ENCODE measurements at places on chromosomes 16 and 17.
A peak's percentile ranks its signal among the peaks of the same experiment; 100 is the strongest.

- DNase-seq: no peak
These were observed 173.1 kb downstream of the CEP112 start for GRCh38 chr17:66018786-66019185.

GRCh38 chr16:85710732-85711131, 22.0 kb upstream of the GINS2 start:
- DNase-seq: no peak

DNA sequence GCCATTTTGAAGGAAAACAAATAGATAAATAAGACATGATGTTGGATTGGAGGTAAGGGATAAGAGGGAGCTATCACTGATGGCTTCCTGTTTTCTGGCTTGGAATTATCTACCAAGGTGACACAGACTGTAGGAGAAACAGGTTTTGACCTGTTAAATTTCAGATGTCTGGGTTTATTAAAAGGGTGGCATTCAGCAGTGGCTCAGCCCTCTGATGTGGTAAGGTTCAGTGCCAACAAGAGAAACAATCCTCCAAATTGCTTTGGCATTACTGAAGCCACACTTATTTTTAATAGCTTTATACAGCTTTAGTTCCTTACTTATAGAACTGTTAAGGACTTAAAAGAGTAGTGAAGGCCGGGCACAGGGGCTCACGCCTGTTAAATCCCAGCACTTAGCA, 37.0 kb upstream of the AKAP1 start:
- DNase-seq: no peak

DNA sequence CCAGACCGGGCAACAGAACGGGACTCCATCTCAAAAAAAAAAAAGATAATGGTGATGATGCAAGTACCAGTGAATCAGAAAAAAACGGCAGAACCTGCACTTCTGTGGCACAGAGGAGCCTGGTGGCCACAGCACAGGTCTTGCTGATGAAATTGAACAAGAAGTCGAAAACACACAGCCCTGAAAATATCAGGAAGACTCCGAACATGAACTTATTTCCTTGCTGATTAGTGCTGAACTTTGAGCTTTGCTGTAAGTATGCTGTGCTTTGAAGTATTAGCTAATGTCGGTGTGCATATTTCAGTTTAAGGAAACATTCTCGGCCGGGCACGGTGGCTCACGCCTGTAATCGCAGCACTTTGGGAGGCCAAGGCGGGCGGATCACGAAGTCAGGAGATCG, 10.9 kb upstream of the MYO15B start:
- DNase-seq: no peak

GRCh38 chr17:29294580-29294900, 592 bp upstream of the NUFIP2 start:
- DNase-seq: no peak

- no peak for DNase-seq
These were observed 176.9 kb upstream of the FAM20A start for GRCh38 chr17:68777856-68778694.

DNA sequence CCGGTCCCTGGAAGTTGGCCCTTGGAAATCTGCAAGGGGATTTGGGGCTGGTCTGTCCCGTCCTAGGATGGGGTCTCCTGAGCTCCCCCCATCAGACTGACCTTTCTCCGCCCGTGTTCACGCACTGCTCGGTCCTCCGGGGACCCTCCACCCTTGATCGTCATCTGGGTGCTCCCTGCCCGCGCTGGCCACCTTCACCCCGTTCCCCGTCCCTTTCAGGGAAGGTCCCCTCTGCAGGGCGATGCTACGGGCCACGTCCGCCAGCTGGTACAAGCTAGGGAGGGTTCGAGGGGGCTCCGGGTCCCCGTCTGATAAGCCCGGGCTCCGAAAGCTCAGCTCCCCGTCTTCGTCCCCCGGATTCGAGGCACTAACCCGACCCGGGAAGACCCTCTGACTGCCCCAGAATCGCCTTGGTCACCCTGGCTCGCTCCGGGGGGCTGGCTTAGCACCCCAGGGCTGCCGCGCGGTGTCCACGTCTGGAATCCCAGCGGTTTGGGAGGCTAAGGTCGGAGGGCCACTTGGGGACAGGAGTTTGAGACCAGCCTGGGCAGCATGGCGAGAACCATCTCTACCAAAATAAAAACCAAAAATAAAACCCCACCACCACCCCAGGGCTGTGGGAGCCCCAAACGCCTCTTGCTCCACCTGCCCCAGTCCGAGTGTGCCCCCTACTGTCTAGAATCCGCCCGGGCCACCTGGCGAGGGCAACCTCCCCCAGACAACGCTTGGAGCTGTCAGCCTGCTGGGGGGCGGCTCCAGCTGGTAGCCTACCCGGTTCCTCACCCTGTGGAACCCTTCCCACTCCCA, 1.1 kb upstream of the SLC43A2 start:
- DNase-seq: peak; percentile 83

DNA sequence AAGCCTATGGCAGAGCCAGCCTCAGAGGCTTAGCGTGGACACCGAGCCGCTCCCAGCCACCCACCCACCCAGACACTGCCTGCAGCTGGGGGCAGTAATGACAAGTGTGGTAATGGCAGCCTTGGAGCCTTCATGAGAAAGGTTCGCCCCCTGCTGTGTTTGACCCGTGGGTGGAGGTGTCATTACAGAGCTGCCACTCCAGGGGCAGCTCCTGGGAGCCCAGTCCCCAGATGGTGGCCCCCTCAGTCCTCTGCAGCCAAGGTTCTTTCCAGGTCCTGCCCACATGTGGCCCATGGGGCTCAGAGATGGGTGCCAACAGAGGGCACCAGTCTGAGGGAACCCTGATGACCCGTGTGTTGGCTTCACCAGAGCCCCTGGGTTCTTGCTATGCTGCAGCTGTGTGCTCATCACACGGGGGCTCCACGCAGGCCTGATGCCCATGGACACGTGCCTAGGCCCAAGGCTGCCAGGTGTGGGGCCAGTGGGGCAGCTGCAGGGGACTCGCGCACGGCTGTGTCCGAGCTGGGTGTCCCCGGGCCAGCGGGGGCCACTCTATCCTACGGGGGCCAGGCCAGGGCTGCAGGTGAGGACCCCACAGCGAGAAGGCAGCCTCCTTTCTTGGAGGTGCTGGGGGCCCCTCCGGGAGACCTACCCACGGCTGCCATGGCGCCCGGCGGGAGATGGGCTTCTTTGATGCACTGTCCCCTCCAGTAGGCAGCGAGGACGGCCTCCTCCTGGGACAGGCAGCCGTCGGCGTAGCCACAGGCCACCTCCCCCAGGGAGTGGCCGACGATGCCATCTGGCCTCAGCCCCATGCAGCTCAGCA, 8.1 kb downstream of the FASN start:
- no peak for DNase-seq

GRCh38 chr16:31472709-31473203, 804 bp downstream of the TGFB1I1 start:
- DNase-seq: peak; percentile 87

GRCh38 chr17:64448665-64449512, at the start of gene MILR1:
Gene MILR1, plus strand, starts transcription at chr17:64449115. Its CDS starts 54 bp downstream, at chr17:64449169.
- DNase-seq: peak; percentile 92

DNA sequence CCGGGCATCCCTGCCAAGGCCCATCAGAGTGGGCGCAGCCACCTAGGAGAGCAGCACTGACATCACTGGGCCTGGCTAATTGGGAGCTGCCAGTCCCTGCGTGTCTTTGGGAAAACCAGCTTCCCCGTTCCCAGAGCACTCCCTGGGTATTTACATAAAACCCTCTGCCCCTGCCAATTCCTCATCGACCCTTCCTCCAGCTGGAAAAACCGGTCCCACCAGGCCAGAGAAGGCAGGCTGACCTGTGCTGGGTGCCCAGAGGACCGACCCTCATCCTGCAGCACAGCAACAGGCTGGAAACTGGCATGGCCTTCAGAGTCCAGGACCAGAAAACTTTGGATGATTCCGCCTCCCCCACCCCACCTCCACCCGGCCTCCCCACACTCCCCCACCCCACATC, 8.2 kb upstream of the FOXN1 start:
- DNase-seq: no peak

DNA sequence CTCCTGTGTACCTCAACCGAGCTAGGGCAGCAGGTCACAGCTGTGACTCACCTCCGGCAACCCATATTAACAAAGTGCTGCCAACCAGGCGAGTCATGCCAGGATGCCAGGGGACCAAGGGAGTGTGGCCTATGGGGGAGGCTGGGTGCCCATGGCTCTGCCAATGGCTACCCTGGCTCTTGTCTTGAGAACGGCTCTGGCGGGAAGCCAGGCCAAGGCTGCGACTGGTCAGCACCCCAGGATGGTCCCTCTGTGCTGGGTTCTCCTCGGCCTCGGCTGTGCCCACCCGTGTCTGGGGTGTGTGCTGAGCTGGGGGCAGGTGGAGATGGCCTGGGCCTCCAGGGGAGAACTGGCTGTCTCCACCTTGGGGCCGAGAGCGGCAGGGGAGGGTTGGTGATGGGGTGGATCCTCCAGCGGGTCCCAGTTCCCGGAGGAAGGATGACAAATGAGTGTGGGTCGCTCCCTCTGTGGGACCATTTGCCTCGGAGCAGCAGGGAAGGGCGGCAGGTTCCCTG, 75.8 kb downstream of the MRC2 start:
- no peak for DNase-seq

- DNase-seq: no peak
These were observed 3.5 kb upstream of the MRPL38 start for GRCh38 chr17:75908201-75908600.
